Cortex of kidney (tissue), 1 donor: ENCODE measurements at places on chromosomes 4 and X.

DNA sequence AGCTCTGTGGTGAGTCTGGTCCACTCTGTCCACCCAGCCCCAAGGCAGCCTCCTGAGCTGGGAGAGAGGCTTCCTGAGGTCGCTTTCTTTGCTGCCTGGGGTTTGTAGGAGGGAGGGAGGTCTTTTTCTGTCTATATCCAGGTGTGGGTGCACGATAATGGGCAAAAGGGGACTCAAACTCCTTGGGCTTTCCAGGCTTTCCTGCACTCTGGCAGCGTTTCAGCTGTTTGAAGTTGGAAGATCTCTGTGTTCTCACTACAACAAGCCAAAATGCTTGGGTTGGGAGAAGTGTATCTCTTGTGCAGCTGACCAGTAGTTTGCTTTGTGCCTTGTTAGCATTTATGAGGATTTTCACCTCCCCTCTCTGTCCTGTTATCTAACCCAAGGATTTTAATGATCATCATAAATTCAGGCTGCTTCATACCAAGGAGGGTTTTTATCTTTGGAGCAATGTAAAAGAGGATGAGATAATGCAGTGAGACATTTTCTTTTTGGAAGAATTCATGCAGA lies 126.3 kb downstream of the REPS2 start:
- no peak for DNase-seq

- no peak for DNase-seq
Measured at GRCh38 chrX:104307341-104307740, 52.6 kb upstream of the ESX1 start.

GRCh38 chr4:24842356-24842755 lies 47.0 kb downstream of the SOD3 start:
- DNase-seq = no peak

- no peak for DNase-seq
Measured at GRCh38 chr4:133544097-133544496, 395.0 kb downstream of the PCDH10 start.

DNA sequence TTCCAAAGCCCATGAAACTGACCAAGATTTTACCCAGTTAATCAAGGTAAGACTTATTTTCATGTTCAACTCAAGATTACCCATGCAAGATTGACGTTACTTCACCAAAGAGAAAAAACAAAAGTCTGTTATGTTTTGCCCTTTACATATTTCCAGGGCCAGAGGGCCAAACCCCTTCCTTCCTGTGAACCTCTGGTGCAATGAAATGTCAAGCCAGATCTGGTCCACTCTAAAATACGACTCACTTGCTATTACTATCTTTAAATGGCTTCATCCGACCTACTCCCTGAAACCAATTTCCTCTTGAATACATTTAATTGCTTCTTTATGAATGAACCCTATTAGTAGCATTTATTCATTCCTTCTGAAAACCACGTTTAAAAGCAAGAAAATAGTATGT lies 33.0 kb downstream of the TSPAN5 start:
- no peak for DNase-seq

DNA sequence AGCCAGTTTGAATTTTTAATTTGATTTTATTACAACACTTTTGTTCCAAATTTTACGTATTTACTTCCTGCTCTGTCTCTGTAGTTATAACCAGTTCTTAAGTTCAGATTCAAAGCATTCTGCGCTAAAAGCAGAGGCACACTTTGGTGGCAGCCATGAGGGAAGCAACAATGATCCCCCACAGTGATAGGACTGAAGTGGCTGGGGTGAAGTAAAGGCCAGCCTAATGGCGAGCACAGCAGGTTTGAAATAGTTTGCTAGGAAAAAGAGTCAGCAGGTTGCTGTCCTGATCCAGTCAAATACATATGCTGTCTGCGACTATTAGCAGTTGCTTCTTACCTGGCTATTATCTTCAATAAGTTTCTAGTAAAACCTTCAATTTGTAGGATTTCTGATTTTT lies 176.3 kb downstream of the RPA4 start:
- no peak for DNase-seq

GRCh38 chrX:420496-421223 lies 34.0 kb upstream of the PPP2R3B start:
- no peak for DNase-seq

- no peak for DNase-seq
Measured at GRCh38 chr4:6692806-6693205, 872 bp upstream of the S100P start.

DNA sequence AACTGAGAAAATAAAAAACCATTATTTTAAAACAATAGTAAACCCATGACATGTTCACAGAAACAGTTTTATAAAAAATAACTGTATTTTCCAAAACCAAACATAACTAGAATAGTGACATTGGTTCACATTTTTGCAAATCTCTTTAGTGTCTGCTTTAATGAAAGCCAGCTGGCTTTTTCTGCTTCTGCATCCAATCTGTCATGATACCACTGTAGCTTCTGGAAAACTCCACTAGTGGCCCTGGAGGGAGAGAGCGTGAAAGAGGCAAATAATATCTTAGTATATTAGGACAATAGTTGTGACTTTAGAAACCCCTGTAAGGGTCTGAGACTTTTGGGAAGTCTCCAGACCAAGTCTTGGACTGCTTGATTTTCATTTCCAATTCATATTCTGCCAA lies 31.1 kb downstream of the FGFBP1 start:
- no peak for DNase-seq

- DNase-seq = no peak
Measured at GRCh38 chr4:66567551-66567950, 897.3 kb upstream of the EPHA5 start.

- no peak for DNase-seq
Measured at GRCh38 chr4:140057701-140058100, 96.3 kb downstream of the MAML3 start.

DNA sequence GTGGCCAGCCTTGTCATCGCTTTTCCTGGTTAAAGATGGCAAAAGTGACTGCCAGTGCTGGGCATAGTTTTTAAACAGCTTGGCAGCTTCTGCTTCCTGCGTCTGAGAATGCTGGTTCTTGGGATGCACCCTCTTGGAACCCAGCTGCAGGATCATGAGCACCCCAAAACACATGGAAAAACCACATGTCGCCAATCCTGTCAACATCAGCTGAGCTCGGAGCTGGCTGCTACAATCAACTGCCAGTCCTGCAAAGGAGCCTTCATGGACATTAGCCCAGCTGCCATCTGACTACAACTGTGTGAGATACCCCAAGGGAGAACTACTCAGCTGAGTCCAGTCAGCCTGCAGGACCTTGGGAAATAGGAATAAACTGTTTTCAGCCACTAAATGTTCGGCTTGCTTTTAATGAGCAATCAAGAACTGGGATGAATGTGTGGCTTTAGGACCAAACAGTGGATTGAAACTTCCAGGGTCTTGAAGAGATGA lies 31.0 kb downstream of the OSTC start:
- no peak for DNase-seq

GRCh38 chr4:139568206-139568955 lies 12.4 kb upstream of the SETD7 start:
- DNase-seq = no peak

GRCh38 chr4:26866781-26867180 lies 6.1 kb downstream of the STIM2 start:
- DNase-seq = no peak

DNA sequence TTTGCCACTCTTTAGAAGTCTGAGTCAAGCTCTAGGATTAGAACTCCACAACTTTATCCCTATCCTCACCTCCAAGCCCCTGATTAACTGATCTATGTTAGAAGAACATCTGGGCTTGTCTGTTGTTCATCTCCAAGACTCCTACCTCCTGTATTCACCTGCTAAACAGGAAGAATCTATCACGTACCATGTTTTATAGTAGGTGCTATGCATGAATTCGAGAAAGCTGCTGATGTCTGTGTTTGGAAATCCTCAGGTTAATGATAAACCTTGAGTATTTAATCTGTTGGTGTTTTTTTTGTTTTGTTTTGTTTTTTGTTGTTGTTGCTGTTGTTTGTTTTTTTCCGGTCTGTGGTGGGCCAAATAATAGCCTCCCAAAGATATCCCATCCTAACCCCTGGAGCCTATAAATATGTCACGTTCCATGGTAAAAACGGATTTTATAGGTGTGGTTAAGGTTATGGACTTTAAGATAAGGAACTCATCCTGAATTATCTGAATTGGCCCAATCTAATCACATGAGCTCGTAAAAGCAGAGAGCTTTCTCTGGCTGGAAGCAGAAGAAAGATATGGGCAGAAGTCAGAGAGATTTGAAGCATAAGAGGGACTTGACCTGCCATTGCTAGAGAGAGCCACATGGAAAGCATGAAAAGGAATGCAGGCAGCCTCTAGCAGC lies 101.2 kb upstream of the DUSP21 start:
- no peak for DNase-seq

DNA sequence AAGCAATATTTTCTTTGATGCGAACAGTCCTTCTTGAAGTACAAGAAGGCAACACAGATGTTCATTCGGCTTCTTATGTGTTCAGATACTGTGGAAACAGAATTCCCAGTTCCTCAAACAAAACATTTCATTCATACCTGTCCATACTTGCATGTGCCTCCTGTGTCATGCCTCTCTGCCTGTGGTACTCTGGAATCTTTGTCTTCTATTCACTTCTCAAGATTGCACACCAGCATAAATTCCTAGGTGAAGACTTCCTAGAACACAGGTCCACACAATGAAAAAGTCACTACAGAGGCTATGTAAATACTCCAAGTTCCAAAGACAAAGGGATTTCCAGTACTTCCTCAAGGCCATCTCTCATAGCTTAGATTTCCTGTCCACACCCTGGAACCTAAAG lies 367.2 kb downstream of the AFF2 start:
- DNase-seq = no peak

- peak; percentile 15 for DNase-seq
Measured at GRCh38 chr4:89307446-89308160, at the start of gene GPRIN3. Gene GPRIN3 (minus strand): TSS chr4:89307800. CDS start chr4:89250110, 57,690 bp downstream.

DNA sequence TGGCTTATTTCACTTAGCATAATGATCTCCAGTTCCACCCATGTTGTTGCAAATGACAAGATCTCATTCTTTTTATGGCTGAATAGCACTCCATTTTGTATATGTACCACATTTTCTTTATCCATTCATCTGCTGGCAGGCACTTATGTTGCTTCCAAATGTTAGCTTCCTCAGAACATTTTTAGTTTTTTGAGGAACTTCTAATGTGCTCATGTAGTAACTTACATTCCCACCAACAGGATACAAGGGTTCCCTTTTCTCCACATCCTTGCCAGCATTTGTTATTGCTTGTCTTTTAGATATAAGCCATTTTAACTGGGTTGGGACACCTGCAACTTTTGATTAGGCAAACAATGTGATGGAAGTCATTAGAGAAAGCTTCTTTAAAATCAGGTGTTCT lies 454.2 kb downstream of the NLGN4X start:
- DNase-seq = no peak

DNA sequence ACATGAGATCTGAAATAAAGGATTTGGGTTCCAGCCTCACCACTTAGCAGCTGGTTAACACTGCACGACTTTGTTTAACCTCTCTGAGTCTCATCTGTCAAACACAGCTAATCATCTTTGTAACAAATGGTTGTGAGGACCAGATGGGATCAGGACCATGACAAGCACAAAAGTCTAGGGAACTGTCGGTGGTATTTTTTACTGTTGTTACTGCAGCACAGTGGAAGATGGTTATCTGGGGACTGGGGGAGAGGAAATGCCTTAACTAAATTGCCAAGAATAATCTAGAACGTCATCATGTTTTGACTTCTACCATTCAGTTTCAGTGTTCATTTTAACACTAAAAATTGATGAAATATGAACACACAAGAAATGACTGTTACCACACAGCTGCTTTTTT lies 99.5 kb downstream of the ADGRA3 start:
- no peak for DNase-seq

DNA sequence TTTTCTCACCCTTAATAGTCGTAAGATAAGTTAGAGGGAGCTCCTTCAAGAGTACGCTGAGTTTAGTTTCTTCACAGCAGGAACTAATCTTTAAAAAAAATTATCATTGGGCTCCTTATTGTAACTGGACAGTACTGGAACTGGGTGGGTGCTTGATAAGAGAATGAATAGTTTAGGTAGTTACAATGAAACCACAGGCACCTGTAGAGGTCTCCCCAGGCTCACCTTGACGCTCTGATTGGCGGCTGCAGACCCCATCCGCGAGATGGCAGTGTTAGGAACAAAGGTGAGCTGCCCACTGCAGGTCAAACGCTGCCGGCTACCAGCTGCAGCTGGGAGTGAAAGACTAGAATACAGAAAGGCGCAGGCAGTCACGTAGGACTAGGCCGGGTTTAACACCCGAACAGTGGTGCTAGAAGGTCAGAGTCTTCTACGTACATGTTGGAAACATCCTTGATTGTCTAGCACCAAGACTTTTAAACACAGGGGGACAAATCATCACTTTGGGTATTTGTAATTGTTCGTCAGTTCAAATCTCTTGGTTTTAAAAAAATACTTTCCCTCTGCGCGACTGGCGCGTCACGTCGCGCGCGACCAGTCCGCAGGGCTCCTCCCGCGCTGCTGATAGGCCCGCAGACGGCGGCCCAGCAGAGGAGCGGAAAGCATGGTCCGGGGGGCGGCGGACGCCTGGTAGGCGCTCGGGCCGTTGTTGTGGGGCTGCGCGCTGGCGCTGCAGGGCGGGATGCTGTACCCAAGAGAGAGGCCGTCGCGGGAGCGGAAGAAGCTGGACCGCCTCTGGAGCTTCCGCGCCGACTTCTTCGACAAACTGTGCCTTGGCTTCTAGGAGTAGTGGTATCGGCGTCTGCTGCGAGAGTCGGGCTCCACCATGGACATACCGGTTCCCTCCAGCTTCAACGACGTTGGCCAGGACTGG lies 45.6 kb downstream of the SMARCA5 start:
- DNase-seq = no peak

GRCh38 chr4:3412257-3413020 lies 29.3 kb upstream of the HGFAC start:
- DNase-seq = no peak

DNA sequence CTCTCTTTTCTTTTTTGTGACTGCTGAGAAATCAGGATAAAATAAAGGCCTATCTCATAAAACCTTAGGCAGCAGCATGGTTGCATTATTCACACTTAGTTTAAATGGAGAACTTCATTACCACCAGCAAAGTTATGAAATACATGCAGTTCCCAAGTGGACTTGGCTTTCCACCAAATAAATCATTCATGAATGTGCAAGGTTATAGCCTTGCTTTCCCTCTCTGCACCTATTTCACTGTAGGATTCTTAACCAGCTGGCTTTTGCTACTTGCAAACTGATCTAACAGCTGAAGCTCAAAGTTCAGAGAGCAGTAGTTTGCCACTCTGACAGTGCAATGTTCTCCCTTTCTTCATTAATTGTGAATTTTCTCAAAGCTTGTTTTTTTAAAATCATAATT lies 140.1 kb upstream of the SMIM31 start:
- no peak for DNase-seq

DNA sequence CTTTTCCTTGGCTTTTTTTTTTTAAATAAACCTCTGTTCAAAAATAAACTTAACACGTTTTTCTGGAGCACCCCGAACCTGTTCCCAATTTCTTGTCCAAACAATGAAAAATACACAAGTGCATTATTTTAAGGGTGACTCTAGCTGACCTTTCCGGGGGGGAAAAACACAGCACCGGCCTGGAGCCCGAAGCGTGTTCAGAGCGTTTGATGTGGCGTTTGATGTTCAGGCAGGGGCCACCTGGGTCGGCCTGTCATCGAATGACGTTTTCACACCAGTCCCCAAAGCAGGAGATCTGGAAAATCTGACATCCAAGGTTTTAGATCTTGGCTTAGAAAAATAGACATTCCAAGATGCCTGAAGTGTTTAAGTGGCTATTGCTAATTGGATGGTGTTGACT lies 282.1 kb downstream of the SHOX start:
- no peak for DNase-seq

- DNase-seq = no peak
Measured at GRCh38 chr4:90546114-90546513, 418.9 kb downstream of the CCSER1 start.

- no peak for DNase-seq
Measured at GRCh38 chrX:111098874-111099273, 2.9 kb downstream of the PAK3 start.

GRCh38 chrX:84415140-84415539 lies 87.1 kb downstream of the HDX start:
- no peak for DNase-seq
